ENCODE measurements at places on chromosomes 6 and 20.

DNA sequence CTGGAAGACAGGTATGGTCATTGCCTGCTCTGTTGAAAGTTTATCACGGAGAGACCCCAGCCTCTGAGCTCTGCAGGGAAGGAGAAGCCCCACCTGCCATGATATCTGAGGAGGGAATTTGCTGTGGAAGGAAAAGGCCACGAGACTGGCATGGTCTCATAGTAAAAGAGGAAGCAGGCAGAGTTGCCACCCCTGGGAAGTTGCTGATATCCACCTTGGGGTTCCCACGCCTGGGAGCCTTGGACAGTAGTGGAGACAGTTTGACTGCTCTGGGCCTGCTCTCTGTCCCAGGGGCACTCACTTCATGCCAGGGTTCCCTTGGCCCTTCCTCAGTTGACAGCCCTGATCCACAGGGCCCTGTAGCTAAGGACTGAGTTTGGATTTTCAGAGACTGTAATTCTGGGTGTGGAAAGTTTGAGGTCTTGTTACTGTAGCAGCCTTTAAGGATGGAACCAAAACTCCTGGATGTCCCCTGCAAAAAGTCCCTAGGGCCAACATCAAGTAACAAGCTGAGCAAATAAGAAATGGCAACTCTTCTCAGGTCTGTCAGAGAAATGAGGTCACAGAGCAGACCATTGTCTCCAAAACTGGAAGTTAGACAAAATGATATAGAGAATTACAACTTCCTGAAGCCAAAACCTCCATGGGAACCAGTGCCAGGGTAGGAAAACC, 6.9 kb upstream of the SIRPB1 start:
- no peak for DNase-seq

DNA sequence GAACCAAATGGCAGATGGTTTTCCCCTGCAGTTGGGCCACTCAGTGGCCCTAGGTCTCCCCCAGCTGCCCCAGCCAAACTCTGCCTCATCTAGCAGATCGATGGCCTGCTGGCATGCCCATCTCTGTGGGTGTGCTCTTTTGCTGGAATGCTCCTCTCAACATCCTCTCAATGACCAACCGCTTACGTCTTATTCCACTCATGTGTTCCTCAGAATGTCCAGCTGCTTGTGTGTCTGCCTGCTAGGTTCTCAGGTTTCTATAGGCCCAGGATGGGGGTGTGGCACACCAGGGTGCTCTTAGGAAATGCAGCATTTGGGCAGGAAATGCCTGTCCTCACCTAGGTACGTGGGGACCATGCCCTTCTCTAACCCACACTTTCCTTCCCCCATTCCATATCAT, 509.9 kb upstream of the SYNCRIP start:
- DNase-seq, result no peak

DNA sequence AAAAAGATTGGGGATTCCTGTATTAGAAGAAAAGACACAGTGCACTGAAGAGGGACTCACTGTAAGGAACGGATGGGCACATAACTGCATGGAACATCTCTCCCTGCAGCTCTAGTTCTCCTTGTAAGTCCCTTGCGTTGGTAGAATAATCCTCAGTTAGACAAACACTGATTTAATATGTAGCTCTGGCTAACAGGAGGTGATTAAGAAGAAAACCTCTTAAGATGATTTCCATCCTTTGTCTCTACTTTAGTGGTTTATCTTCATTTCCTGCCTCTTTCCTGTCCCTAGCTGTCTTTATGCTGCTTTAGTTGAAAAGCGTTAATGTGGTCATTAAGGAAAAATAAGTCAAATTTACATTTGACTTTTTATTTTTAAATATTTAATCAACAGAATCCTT, 86.6 kb downstream of the SLC16A10 start:
- no peak for DNase-seq

- no peak for DNase-seq
These were observed 105.5 kb downstream of the DHX35 start for GRCh38 chr20:39067526-39068216.

- no peak for DNase-seq
These were observed 217.2 kb downstream of the IBTK start for GRCh38 chr6:82030301-82030700.

- no peak for DNase-seq
These were observed 624 bp upstream of the NPEPL1 start for GRCh38 chr20:58691773-58692578.

GRCh38 chr6:48774276-48774675, 663.3 kb upstream of the PTCHD4 start:
- DNase-seq, result no peak

DNA sequence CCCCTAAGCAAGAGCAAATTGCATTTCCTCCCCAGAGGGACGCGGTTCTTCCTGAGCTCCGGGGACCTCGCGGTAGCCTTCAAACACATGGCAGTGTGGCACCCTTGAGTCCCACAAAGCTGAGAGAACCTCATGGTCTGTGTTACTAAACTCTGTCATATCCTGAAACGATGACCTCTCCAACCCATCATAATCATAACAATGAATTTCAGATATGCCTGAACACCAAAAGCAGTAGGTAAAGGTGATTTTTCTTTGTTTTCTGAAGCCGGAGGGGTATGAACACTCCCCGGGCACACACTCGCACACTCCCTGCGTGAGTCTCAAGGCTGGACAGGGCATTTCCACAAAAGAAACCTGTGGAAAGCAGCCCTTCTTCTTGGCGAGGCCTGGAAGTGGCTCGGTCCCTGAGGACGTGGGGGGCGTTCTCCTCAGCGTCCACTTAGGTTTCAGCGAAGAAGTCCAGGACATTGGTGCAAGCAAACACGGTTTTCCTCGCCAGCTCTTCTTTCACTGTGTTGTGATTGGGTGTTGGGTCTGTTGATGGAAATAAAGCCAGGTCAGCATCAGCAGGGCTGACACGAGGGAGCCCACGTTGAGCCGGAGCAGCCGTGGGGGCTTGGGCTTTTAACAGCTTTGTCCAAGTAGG, 183.4 kb downstream of the ERMARD start:
- no peak for DNase-seq

- DNase-seq, result no peak
These were observed 3.0 kb downstream of the KCNG1 start for GRCh38 chr20:51019656-51020592.

GRCh38 chr6:104519566-104519965, 340.2 kb downstream of the HACE1 start:
- no peak for DNase-seq

DNA sequence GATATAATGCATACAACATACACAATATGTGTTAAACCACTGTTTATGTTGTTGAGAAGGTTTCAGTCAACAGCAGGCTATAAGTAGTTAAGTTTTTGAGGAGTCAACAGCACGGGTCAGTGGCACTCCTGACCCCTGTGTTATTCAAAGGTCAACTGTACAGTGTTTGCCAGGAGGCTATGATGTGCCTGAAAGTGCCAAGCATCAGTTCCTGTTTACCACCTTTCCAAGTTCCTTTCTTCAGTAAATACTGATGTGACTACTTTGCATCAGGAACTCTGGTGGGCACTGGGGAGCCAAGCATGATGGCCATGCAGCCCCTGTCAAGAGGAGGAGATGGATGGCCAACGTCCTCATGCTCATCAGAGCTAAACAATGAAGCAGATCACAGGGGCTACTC, 224.4 kb upstream of the EXOC2 start:
- no peak for DNase-seq

DNA sequence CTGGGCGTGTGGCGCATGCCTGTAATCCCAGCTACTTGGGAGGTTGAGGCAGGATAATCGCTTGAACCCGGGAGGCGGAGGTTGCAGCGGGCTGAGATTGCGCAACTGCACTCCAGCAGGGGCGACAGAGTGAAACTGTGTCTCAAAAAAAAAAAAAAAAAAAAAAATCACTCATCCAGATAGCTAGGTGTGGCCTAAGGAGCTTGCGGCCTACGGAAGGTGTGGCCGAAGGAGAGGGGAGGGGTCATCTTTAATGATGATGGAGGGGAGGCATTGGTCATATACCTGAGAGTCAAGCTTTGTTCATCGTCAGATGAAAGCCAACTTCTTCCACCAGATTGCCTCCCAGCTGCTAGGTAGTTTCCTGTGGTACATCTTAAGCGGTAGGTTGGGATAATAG, 801 bp upstream of the PPARD start:
- DNase-seq, result no peak

GRCh38 chr20:39632176-39632575, 670.0 kb downstream of the DHX35 start:
- no peak for DNase-seq

- peak; percentile 8 for DNase-seq
These were observed 137.4 kb upstream of the HDAC2 start for GRCh38 chr6:114108119-114109002.

- no peak for DNase-seq
These were observed 51.7 kb downstream of the TMEM170B start for GRCh38 chr6:11589261-11589660.

DNA sequence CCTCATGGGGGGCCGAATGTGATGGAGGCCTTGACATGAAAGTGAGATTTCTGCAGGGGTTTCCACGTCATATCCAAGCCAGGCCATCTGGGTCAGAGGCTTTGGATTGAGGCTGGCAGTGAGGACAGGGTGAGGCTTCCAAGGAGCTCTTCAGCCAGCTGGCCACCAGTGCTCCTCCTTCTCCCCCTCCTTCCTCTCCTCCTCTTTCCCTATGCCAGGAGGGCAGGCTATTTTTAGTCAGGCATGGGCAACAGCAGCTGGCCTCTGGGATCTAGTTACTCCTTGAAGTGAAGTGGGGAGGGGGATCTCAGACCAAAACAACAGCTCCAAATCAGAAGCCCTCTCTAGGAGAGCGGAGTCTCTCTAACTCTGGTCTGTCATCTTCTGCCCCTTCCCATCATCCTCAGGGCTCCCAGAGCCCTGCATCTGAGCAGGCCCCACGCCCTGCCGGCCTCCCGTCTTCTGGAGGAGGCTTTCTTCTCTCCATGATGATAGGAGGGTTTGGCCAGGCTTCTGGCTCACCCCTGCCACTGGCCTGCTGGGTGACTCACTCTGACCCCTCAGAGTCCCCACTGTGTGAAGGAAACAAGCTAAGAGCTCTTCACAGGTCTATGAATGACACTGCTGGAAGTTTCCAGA, 612 bp downstream of the TNNC2 start:
- no peak for DNase-seq

DNA sequence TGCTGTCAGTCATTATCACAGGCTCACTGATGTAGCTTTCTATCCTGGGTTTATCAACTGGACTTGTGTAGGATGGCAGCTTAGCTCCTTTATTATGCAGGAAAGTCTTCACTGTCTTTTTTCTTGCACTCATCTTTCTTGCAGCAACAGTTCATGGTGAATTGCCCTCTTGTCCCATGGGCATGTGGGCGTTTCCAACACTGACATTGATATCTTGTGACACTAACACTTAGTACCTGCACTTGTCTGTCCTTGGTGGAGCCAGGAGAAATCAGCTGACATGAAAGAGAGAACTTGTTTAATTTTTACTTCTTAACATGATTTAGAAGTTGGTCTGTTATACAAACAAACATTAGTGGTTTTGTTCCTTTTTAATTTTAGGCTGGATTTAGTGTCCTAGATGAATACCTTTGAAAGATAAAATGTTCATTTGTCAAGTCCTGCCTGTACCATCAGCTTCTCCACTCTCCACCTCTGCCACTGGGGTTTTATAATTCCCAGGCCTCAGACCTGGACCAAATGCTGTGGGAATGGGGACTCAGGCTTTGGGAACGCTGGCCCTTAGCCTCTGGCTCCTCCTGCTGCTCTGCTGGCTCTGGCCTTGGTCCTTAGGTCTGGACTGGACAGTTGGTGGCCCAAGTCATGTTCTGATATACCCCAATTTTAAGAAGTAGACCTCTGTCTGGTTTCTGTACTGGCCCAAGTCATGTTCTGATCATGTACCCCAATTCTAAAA, 161.0 kb upstream of the LAMP5 start:
- no peak for DNase-seq

DNA sequence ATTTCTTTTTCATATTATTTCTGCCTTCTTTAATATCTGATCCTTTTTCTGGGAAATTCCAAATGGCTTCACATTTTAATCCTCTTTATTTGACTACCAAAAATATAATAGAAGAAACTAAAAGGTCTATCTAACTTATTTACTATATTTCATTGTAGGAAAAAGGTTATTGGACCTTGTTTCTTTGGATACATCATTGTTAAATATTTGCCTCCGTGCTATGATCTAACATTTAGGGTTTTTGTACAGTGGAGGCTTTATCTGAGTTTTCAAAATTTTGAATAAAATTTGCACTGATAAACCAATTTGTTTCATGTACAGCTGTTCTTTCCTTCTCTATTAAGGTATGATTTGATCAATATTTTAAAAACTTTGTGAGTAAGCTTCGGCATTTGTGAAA, 109.5 kb downstream of the MEI4 start:
- no peak for DNase-seq

- no peak for DNase-seq
These were observed 272.7 kb downstream of the GRIK2 start for GRCh38 chr6:101666256-101666655.

DNA sequence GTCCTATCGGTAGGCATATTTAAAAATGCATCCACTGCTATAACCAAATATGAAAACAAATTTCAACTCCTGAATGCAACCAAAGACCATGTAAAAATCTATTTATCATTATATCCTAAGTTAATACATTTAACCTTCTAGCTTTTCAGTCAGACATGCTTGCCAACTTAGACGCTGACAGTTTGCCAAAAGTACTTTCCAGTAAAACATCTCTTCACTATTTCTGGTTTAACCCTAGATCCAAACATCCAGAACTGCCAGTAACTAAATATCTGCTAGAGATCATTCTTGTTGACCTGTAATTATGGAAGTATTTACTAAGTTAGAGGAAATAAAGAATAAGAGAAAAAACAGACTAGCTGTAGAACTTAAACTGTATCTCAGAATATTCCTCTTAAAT, 210.2 kb upstream of the THEMIS start:
- no peak for DNase-seq

DNA sequence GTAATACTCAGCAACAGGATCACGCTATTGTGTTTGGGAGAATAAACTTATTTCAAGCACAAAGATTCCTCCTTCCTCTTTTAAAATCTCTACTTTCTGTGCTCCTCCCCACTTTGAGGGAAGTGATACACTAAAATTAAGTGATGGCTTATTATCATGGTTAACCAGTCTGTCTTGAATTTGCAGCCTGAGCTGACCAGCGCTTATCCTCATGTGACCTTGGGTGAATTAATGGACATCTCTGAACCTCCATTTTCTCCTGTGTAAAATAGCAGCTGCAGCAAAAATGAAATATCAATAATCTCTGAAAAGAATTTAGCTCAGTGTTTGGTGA, 222.6 kb downstream of the BCAS1 start:
- DNase-seq, result no peak

DNA sequence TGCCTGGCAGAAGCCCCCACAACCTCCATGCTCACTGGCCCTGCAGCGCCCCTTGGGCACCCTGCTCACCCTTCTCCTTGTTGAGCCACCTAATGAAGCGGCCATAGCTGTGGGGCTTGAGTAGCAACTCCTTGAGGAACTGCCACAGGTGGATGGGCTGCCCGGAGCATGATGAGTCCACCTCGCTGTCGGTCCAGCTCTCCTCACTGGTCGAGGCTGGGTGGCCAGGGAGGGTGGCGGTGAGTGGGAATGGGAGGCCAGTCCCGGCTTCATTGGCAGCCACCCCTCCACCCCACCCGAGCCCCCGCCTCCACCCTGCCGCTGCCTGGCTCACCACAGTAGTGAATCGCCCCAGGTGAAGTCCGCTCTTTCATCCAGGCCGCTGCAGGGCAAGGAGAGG, 16.9 kb downstream of the SPDEF start:
- no peak for DNase-seq
